ENCODE measurements at places on chromosomes 16 and 17.

DNA sequence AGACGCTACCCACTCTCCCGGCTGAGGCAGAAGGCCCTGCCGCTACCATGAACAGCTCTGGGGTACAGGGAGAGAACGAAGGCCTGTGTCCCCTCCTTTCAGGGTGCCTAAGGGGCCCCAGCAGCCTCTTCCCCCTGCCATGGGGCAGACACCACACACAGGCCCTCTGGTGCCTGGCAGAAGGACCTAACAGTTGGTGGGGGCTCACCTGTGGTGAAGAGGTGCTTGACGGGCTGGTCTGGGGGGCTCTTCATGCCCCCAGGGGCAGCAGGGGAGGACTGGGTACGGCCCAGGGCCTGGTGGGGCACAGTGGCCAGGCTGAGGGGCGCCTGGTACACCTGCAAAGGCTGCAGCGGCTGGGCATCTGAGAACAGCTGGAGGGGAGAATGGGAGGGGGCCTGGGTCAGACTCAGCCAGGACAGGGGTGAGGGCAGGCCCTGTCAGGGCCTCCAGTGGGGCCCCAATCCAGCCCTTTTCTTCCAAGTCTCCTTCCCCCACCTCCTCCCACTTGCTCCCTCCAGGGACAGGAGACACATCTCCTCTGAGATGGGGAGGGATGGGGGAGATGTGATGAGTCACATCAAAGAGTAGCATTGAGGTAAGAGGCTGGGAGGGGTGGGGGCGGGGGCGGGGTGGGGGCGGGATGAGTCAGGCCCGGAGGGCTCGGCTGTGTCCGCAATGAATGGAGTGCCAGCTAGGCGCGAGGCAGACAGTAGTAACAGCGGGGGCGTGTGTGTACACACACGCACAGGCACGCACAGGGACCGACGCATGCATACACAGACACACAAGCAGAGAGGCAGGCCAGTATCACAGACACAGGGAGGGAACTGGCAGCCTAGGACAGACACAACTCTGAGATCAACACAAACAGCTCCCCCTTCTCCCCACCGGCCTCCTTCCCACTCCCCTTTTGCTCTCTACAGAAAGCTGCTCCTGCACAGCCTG is 16.1 kb downstream of the G6PC3 start:
- peak; percentile 39 for DNase-seq

GRCh38 chr16:67425061-67425460 is 5.9 kb upstream of the HSD11B2 start:
- no peak for DNase-seq

GRCh38 chr16:89448656-89449055 is 41.7 kb downstream of the ANKRD11 start:
- DNase-seq: no peak

DNA sequence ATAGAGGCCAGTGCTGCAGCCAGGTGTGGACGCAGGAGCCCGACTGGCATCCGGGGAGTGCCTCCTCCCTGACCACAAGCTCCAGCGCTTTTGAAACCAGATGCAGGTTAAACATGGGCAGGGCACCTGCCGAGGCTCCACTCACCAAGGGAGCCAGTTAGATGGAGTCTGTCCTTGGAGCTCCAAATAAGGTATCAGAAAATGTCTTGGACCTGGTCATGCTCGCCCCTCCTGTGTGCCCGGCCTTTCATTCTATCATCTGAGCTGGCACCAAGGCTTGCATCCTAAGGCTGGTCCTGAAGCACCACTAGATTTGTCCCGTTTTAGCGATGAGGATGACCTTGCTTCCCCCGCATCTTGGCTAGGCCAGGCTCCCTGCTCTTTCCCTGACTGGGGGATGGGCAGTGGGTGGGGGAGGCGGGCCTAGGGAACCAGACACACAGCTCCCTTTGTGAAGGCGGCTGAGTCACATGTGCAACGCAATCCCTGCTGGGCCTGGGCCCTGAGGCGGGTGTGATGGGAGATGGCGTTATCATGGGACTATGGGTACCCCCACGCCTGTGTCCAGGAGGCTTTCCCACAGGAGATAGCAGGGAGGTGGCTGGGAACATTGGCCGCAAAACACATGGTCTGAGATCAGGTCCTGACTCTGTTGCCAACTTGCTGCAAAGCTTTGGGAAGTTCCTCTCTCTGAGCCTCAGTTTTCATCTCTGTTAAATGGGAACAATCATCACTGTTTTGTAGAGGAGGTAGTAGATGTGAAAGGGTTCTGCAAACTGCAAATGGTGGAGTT is 5.0 kb upstream of the ADGRG1 start:
- no peak for DNase-seq

DNA sequence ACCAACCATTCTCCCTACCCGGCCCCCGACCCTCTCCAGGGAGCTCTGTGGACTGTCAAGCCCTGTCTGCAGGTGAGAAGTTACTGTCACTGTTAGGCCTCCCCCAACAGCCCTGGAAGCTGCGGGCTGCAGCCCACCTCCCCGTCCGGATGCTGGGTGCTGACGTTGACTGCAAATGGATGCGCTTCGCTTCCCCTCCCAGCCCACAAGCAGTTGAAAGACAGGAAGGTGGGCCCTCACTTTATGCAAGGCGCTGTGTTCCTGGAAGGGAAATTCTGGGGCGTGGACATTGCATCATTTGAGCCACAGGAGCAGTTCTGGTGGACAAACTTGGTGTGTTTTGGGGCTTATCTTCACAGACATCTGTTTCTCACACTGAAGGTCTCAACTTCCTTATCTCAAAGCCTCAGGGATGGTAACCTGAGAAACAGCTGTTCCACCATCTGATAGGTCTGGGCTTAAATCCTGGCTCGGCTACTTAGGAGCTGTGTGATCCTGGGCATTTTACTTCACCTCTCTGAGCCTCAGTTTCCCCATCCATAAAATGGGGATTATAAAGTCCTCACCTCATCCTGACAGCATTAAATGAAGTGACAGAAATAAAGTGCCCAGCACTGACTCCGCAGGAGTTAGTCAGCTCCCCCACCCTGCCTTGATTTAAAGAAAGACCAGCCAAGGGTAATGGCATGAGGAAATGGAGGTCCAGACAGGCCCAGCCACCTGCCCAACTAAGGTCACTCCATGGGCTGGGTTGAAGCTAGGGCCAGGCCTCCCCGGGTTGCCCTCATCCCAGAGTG is 4.6 kb upstream of the DRC7 start:
- no peak for DNase-seq

Measured in activated CD4-positive, alpha-beta T cell treated with anti-CD3 and anti-CD28 coated beads, Interleukin-2, amount 50 U/mL, for 1 hour (primary cell).